Kidney glomerular epithelial cell (primary cell): ENCODE measurements at places on chromosomes 7 and 10.

- DNase-seq, result no peak
Observed at GRCh38 chr10:113274176-113274829, 278.6 kb upstream of the HABP2 start.

GRCh38 chr10:60114765-60115586, 208.6 kb upstream of the CCDC6 start:
- DNase-seq, result peak; percentile 28

- DNase-seq, result no peak
Observed at GRCh38 chr7:148223160-148223559, 367.4 kb upstream of the C7orf33 start.

- DNase-seq, result peak; percentile 32
Observed at GRCh38 chr10:50552771-50553535, 70.8 kb downstream of the SGMS1 start.

GRCh38 chr7:45074528-45075354, 14.0 kb downstream of the NACAD start:
- no peak for DNase-seq

DNA sequence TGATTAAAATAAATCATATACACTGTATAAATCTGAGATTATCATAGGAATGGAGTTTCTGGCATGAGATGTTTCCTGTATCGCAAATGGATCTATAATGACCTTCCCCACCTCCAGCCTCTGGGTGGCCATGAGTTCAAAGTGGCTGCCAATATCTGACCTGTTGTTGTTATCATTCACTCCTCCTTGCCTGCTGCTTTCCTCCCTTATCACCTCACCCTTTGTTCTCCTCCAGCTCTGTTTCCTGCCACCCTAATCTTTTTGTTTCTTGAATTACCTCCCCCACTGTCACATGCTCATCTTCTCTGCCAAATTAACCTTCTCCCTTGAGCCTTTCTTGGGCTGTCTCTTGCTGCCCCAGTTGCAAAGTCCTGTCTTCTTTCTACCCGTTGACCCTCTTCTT, 12.0 kb downstream of the SCD start:
- no peak for DNase-seq
